ENCODE measurements at places on chromosomes 1 and 21.

GRCh38 chr1:31243501-31244286, 4.0 kb upstream of the NKAIN1 start:
- DNase-seq: no peak

DNA sequence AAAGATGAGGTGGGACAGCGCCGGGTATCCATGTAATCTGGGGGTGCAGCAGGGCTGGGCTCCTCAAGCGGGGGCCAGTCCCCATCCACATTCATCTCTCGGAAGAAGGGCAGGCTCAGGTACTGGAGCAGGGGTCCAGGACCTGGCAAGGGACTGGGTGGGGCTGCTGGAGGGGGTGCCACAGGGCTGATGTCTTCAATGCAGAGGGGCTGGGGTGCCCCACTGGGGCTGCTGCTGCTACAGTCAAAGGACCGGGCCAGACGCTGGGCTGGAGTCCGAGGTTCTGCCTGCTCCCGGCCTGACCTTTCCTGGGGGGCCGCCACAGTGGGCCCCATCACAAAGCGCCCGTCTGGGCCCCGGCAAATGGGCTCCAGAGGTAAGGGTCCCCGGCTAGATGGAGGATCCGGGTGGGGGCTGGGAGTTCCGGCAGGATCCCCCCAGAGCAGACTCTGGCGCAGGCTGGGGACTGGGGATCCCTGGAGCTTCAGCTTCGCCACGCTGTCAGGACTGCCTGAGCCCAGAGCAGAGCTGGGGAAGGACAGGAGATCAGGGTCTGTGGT, 3.3 kb upstream of the TAGLN2 start:
- no peak for DNase-seq

DNA sequence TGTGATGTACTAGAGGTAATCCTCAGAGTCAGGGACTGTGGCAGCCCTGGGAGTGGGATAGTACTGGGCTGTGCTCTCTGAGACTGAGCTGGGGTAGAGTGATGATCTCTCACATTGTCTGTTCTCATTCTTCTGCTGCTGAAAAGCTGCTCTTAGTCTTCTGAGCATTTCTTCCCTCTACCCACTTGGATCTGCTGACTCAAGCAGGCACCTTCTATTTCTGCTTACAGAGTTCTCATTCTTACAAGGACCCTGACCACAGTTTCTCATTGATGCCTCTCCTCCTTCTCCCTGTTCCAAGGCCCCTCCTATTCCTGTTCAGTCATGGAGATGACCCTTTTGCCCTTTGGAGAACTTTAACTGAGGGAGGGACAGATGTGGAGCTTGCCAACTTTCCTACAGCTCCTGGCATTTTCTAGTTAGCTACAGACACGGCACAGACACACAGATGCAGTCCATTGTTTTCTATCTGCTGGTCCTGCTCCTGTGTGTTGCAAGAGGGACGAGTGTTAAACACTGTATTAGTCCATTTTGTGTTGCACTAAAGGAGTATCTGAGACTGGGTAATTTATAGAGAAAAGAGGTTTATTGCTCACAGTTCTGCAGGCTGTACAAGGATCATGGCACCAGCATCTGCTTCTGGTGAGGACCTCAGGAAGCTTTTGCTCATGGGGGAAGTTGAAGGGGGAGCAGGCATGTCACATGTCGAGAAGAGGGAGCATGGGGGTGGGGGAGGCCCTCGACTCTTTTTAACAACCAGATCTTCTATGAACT, 12.3 kb downstream of the MAPKAPK2 start:
- DNase-seq: no peak

DNA sequence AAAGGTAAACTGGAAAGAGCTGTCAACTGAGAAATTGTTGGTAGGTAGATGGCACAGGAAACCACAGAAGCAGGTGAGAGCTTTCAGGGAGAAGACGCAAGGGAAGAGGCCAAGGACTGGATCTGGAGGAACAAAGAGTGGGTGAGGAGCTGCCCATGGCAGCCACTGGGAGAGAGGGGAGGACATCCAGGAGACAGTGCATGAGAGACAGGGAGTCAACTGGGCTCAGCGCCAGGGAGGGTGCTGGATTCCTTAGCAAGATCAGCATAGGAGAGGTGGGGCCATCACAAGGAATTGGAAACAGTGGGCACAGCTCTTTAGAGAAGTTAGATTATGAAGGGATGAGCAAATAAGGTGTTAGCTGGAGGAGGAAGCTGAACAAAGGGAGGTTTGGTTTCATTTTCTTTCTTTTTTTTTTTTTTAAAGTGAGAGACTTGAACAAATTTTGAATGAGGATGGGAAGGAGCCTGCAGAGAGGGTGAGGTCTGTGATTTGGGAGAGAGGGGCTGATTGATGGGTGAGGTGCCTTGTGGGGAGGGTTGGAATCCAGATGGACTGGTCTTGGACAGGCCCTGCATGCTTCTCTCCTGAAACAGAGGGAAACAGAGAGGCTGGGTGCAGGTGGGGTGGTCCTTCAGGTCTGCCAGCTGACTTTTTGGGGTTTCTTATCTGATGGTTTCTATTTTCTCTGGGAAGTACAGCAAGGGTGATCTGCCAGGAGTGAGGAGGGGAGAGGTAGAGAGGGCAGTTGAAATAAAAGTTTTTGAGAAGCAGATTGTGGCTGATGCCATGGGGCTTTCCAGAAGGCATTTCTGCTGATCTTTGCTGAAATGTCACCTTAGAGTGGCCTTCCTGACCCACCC, 5.4 kb downstream of the CYP4B1 start:
- no peak for DNase-seq

DNA sequence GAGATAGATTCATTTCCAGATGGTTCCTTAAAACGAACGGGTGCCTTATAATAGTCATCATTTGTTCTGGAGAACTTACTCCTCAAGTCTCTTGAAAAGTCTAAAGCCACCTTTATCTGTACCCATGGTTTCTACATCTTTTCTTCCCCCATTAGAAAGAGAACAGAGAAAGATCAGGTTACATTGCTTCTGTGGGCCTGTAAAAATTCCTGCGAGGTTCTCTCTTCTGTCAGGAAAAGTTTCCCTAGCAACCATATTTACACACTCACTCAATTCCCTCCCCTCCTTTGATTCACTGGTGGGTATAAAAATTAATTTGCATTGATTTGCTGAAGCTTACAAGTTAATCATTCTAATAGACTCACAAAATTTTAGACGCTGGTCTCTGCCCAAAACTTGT, 6.7 kb downstream of the PHC2 start:
- no peak for DNase-seq

- DNase-seq: peak; percentile 72
Observed at GRCh38 chr1:160767395-160768294, 28.3 kb upstream of the LY9 start.

GRCh38 chr21:38269576-38269936, 12.8 kb downstream of the KCNJ15 start:
- no peak for DNase-seq

DNA sequence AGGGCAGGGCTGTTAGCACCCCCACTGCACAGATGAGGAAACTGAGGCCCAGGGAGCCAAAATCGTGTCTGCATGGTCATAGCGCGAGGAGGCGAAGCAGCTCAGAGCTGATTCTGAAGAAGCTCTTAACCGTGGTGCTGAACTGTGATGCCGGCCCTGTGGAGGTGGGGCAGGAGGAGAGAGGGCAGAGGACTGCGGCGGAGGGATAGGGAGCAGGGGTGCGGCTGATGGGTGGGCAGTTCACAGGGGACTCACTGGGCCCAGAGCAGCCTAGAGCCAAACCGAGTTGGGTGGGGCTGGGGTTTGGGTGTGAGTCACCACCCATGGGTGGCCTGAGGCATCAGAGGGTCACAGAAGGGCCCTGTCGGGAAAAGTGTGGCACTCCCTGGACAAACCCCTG, 74.7 kb downstream of the RAP1GAP start:
- no peak for DNase-seq

DNA sequence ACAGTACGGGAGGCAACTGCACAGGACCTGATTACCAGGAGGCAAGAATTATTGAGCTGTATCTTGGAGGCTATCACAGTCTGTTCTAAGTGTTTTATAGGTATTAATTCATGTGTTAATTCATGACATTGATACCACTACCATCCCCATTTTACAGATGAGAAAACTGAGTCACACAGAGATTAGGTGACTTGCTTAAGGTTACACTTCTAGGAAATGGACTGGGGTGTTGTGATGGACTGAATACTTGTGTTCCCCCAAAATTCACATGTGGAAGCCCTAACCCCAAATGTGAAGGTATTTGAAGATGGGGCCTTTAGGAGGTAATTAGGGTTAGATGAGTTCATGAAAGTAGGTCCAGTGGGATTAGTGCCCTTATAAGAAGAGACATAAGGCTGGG, 10.1 kb upstream of the TRIM63 start:
- DNase-seq: no peak

DNA sequence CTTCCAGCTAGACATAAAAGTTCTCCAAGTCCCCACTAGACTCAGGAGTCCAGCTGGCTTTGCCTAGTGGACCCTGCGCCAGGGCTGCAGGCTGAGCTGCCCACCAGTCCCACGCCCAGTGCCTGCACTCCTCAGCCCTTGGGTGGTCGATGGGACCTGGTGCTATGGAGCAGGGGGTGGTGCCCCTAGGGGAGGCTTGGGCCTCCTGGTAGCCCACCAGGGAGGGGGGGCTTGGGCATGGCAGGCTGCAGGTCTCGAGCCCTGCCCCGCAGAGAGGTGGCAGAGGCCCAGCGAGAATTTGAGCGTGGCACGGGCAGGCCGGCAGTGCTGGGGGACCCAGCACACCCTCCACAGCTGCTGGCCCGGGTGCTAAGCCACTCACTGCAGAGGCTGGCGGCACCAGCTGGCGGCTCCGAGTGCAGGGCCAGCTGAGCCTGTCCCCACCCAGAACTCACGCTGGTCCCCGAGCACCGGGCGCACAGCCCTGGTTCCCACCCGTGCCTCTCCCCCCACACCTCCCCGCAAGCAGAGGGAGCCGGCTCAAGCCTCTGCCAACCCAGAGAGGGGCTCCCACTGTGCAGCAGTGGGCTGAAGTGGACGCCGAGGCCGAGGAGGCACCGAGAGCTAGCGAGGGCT, 30.2 kb upstream of the GBP5 start:
- DNase-seq: no peak

GRCh38 chr1:17067069-17067426, 13.2 kb upstream of the SDHB start:
- DNase-seq: no peak

DNA sequence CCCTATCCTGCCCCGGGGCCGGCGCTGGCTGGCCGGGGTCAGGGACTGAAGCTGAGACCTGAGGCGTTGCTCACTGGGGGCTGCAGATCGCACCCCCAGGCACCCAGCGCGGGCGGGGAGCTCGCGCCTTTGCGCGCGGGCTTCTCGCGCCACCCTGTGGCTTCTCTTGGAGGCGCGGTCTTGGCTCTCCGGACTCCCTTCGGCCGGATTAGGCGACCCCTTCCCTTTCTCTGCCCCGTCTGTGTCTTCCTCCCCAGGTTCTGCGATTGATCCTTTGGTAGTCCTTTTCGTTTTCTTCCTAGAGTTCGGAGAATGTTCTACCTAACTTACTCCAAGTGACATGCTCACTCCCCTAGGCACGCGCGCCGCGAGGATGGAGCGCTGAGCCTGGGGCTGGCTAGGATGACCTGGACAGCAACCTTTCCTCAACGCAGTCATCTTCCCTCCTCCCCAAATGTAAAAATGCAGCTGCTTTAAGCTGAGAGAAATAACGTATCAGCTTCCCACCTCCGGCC, 495 bp upstream of the NTRK1 start:
- DNase-seq: peak; percentile 81

DNA sequence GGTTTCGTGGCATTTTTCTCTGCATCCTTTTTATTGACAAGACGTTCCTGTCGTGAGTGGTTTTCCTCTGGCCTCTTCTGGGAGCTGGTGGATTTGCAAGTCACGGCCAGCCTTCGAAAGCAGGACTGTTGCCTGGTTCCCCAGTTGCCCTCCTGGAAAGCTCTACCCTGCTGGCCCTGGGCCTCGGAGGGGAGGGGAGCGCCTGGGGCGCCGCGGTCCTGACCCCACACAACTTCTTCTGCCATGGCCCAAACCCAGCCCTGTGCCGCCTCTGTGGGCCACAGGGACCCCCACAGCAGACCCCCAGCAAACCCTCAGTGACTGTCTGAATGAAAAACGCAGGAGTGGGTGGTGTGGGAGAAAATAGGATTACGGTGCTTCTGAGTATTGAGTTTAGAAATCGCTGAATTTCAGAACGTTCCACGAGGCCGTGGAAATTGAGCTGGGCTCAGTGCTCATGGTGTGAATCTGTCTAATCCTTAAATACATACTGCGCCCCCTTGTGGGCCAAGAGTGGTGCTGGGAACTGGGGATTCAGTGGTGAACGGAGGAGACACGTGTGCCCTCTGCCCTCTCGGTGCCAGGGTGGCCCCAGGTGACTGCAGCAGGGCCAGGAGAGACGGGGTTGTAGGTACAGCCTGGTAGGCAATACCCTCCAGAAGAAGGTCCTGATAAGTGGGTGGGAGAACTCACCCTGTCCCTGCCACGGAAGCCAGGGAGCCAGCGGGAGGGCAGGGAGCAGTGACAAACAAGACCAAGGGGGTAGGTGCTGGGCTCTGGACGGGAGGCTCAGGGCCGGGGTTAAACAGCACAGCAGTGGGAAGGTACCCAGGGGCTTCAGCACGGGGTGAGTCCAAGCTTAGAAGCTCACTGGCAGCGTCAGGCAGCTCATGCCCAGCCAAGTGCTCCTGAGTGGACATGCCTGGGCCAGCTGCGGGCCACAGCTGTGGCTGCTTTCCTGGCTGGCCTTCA, 101.2 kb upstream of the COL6A1 start:
- peak; percentile 84 for DNase-seq

DNA sequence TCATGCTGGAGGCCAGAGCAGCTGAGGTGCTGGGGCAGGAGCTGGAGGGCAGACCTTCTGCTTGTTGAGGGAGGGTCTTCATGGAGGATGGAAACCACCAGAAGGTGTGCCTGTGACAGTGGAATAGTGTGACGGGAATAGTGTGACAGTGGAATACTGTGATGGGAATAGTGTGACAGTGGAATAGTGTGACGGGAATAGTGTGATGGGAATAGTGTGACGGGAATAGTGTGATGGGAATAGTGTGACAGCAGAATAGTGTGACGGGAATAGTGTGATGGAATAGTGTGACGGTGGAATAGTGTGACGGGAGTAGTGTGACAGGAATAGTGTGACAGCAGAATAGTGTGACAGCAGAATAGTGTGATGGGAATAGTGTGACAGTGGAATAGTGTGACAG, 325.1 kb downstream of the HHAT start:
- DNase-seq: no peak

DNA sequence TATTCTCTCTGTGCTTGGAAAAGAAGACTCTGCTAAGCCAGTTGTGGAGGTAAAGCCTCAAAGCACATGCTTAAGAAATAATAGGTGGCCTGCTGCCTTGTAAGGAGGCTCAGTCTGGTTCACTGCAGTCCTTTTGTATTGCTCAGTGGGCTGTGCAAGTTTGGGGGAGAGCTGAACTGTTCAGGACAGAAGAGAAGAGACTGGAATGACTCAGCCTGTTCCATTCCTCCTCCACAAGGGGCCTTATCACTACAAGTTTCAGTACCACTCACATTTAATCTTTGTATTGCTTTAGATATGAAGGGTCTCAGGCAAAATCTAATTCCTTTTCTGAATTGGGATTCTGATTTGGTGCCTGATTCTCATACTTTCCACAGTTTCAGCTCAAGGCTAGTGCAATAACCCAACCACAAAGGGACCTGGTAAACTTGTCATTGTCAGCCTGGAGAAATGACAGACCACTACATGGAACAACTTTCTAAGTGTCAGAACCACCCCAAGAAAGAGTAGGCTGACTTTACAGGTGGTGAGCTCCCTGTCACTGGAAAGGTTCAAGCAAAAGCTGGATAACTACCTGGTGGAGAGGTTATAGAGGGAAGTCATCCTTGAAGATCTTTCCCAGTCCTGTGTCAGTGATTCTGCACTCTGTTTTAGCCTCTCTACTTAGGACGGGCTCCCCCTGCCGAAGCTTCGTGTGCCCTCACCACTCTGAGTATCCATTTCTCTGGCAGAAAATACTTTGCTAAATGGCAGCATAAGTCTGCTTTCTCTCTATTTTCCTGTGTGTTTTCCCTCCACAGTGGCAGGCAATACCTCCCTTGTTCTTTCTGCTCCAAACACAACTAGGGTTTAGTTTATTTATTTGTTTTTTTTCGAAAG, 162.9 kb upstream of the GJB5 start:
- peak; percentile 15 for DNase-seq
